CD8-positive, alpha-beta T cell (primary cell): ENCODE measurements at places on chromosomes 16 and 17.

GRCh38 chr16:66824006-66824405 is 6.8 kb downstream of the NAE1 start:
- DNase-seq, result no peak

- peak; percentile 46 for DNase-seq
Observed at GRCh38 chr16:71722801-71723536, 1.5 kb downstream of the PHLPP2 start.

DNA sequence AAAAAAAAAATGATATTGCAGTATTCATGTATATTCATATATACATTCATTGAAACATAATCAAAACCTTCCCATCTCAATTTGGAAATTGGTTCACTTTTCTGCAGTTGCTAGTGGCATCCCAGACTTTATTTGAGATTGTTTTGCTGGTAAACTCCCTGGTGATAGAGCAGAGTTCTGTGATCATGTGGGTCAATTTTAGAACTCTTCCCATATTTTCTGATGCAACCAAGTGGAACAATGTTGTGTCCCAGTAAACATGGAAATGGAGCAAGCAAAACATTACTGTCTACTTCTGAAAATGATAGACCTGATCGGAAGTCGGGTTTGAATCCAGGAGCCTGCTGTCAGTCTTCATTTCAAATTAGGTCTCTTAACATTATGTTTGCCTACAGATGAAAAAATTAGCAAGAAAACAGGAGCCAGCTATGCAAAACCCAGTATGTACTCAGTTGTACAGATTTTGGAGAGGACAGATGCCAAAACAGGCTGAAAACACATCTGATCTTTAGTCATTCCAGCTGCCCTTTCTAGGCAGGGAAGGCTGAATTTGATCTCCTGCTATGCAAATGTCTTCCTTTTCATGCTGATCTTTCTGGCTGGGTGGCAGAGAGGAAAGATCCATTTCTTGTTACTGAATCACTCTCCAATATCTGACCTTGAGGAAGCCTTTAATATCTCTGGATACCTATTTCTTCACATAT is 786.6 kb upstream of the SOX9 start:
- DNase-seq, result no peak

DNA sequence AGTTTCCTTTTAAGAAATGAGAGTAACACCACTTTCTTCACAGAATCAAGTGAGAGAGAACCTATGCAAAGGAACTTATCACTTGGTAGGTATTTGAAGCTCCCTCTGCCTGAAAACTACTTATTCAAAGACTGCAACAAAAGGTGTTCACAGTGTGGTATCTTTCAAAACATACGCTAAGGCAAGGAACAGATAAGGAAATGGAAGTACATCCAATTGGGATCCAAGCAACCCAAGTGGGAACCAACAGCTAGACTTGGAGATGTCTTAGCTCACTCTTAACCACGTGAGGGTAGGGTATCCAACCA is 431 bp upstream of the PPM1E start:
- no peak for DNase-seq

- peak; percentile 89 for DNase-seq
Observed at GRCh38 chr17:43398724-43399595, at the start of gene ARL4D. Gene ARL4D (plus strand): TSS chr17:43398993. CDS start chr17:43399733, 740 bp downstream.

GRCh38 chr17:66198242-66198641 is 6.3 kb upstream of the CEP112 start:
- no peak for DNase-seq

- DNase-seq, result no peak
Observed at GRCh38 chr16:85908444-85908843, 9.5 kb downstream of the IRF8 start.

DNA sequence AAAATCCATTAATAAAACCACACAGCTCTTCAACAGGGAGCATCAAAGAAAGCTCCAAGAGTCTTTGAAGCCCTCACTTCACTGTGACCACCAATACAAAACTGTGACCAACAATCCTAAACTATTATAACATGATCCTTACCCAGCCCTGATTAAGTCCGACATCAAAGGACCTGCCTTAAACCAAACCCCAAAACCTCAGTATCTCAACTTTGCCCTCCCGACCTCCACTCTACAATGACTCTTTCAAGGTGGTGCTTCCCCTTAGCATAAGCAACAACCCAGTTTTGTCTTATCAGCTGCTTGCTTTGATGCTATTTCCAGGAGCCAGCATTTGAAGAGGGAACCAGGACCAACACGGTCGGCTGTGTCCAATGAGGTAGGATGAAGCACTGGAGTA is 8.5 kb upstream of the PRSS22 start:
- DNase-seq, result no peak

- DNase-seq, result no peak
Observed at GRCh38 chr16:29742683-29743275, 3.0 kb downstream of the C16orf54 start.

DNA sequence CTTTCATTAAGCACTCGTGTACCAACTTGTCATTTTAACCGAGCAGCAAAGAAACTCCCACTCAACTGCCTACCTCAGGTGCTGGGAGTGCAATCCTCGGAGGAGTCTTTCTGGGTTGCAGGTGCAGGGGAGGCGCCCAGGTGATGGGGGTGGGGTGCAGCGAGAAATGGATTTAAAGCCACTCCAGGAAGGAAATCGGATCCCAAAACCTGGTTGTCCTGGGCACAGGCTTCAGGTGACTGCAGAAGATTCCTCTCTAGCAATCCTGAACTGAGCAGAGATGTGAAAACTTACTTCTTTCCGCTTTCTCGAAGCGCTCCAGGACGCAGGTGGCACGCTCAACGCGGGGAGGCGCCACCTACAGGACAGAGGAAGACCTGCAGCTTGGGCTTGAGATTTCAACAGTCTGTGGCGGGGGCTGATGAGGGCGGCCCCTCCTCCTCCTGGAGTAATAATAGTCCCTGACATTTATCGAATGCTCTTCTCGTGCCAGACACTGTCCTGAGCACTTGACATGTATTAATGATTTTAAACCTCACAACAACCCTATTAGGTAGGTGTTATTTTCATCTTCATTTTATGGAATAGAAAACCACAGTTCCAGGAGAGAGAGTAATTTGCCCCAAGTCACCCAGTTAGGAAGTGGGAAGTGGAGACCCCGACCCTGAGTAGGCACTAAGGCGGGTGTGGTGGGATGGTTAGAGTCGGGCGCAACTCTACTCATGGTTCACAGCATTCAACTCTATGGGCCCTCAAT is 27.2 kb upstream of the SKAP1 start:
- peak; percentile 90 for DNase-seq

GRCh38 chr16:85550953-85551924 is 61.9 kb upstream of the GSE1 start:
- DNase-seq, result peak; percentile 53

DNA sequence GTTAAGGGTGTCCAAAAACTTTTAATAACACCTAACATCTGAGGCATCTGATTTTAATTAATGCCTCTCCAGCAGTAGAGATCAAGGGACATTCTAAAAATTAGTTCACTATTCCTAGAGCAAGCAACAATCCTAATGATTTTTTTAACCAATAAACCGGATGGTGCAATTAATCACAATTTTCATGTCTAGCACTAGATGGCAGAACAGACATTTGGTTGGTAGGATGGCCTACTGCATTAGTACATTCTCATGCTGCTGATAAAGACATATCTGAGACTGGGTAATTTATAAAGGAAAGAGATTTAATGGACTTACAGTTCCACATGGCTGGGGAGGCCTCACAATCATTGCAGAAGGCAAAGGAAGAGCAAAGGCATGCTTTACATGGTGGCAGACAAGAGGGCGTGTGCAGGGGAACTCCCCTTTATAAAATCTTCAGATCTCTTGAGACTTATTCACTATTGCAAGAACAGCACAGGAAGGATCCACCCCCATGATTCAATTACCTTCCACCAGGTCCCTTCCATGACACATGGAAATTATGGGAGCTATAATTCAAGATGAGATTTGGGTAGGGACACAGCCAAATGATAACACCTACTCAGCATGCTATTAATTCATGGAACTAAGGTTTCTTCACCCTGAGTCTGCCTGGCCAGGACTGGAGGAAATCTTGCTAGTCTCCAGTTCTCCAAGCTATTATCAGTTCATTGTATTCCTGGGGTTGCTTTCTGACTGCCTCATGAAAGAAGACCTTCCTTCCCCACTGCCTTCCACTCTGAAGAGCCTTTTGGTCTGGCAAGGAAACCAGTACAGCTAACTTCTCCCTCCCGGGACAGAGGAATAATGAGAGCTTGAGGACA is 24.8 kb downstream of the HS3ST3A1 start:
- no peak for DNase-seq

DNA sequence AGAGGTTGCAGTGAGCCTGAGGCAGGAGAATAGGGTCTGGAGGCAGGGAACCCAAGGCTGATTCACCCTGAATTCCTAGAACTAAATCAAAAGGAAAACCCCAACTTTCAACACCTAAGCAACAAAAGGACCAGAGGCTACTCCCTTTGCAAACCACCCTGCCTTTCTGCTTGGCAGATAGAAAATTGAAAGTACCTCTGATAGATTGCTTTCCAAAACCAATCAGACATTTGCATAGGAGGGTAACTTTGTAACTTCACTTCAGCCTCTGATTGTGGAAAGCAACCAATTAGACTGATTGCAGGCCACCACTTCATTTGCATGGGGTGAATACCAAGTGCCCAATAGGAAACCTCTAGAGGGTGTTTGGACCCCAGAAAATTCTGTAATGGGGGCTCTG is 10.9 kb upstream of the TMEM98 start:
- DNase-seq, result no peak

DNA sequence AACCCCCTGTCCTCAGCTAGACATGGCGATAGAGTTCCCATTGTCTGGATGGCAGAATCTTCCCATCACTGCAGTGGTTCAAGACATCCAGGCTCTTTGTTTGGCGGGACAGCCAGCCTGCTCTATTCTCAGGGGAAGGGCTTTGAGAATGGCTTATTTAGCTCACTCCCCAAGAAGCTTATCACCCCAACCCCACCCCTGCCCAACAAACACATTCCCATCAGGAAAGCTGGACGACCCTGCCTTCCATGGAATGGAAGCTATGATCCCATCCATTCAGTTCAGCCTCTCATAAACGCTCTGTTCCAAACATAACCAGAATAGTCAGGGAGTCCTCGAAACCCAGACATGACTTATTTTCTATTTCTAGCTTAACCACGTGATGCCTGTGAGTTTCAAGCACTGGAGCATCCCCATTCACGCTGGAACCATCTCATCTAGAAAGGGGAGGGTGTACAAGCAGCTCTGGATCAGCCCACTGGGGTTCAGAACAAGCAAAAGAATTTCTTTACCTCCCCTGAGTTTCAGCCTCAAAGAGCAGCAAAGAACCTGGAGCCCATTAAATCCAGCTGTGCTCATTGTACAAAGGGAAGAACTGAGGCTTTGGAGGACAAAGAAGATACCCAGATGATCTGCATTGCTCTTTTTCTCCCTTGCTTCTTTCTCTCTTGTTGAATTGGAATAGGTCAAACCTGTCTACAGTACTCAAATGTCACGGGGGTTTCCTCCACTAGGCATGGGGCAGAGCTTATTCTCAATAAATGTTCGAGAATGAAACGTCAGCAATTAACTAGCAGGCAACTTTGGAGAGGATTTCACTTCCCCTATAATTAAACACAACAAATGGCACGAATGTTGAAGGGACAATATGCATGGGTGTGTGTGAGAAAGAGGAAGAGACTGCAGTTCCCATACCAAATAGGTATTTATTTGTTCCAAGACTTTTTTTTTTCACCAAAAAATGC is 93.1 kb downstream of the XYLT1 start:
- no peak for DNase-seq

DNA sequence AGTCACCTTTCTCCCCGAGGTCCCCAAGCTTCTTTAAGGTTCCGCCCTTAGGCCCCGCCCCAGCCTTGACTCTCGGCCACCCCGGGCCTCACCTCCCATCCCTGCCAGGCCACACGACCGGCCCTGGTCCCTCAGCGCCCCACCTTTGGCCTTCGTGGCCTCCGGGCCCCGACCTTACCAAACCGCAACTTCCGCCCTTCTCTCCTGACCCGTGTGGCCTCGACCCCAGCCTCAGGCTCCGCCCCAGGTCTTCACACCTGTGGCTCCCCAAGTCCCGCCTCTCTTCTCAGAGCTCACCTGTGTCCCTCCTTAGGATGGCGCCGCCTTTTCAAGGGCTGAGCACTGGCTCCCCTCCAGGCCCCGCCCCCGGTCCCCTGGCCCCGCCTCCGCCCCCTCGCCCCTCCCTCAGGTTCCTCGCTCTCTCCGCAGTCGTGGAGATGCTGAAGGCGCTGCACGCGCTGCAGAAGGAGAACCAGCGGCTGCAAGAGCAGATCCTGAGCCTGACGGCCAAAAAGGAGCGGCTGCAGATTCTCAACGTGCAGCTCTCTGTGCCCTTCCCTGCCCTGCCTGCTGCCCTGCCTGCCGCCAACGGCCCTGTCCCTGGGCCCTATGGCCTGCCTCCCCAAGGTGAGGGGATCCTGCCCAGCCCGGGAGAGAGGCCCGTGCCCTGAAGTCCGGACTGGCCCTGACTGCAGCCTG is 10.0 kb upstream of the CISD3 start:
- DNase-seq, result no peak

GRCh38 chr16:66976746-66977145 is 11.6 kb upstream of the CES4A start:
- DNase-seq, result no peak

- peak; percentile 50 for DNase-seq
Observed at GRCh38 chr17:59331929-59332748, 684 bp downstream of the YPEL2 start.

DNA sequence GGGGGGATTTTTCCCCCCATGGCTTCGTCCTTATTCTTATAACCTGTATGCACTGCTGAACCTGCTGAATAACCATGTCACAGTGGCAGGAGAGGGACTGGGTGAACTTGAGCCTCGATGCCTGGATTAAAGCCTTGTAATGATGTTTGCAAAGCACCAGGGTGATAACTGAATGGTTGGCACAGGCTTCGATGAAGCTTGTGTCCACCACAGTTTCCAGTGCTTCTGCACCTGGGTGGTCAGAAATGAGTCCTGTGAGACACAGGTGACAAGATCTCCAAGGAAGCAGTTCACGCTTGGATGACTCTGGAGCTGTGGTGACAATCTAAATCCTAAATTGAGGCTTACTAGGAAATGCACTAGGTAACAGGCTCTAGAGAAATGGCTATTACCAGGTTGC is 729.3 kb downstream of the MAF start:
- no peak for DNase-seq

- DNase-seq, result no peak
Observed at GRCh38 chr16:72224260-72224768, 52.4 kb upstream of the PMFBP1 start.

DNA sequence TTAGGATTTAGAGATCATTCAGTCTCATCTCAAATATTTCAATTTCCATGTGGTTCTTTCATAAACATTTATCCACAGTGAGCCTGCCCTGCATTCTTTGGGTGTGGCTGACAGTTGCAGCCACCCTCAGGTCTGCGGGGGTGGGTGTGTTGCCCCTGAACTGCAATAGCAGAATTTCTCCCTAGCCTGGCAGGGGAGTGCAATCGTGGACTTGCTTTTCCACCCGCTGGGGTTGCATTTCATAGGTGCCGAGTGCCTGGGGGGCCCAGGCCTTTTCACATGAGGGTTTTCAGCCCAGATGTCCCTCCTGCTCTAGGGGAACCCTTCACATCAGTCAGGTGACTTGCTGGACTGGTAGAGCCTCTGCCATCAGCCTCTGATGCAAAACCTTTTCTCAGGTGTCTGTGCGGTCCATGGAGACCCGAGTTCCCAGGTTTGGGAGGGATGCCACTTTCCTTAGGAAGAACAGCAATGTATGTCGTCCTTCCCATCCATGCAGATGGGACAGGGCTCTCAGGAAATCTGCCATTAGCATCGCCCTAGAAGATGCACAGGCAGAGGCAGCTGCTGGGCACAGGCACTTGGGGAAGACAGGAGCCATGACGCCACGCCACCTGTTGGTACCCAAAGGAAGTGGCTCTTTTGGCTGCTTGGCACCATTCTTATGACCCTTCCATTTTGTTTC is 2.4 kb upstream of the USP36 start:
- peak; percentile 63 for DNase-seq
